Pulmonary artery endothelial cell (primary cell): ENCODE measurements at places on chromosomes 4 and X. TPM values are rescaled to one million over a fixed set of nuclear protein-coding genes. Genes with fewer than 3 reads are reported as not detected.

- no peak for DNase-seq
Observed at GRCh38 chr4:2062808-2063524, 3.8 kb downstream of the NAT8L start.

CT45A10 gene
- not detected in 2 replicates for total RNA-seq

DNA sequence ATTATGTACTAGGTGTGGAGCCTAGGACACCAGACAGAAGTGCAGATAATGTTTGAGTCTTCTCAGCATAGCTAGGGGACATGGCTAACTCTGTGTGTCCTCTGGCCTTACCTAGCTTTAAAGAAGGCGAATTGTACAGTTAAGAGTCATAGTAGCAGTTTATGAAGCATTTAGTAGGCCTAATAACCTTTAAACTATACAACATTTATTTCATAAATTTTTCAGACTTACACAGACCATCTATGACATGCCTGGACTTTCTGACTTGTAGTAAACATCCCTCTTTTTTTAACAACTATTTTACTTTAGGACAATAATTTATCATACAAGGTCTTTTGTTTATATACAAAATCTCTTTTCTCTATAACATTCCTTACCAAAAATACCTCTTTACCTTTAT lies 37.4 kb downstream of the ETNPPL start:
- DNase-seq = no peak

DNA sequence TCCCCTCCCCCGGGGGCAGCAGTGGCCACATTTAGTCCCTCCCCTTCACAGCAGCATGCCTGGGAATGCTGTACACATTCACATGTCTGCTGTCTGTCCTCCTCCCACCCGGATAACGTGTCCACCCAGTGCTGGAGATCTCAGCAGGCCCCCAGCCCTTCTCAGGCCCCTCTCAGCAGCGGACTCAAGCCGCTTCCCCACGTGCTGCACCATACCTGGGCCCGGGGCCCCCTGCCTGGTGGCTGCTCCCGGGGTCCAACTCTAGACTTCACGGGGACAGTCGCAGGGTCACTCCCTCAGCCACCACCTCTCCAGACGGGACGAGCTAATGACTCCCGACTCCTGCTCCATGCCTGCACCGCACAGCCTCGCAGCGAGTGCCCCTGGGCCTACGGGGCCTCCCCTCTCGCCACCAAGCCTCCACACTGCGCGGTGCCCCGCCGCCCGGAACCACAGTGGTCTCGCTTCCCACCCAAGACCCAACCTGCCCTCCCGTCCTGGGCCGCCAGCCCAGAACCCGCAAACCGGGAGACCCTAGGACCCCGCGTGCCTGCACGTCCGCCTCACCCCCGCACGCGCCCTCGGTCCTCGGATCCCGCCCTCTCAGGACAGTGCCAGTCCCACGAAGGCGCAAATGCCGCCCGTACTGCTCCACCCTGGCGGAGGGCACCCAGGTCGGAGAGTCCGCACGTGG lies 1.3 kb upstream of the PCGF3 start:
- no peak for DNase-seq

- DNase-seq = peak; percentile 47
Observed at GRCh38 chr4:8082517-8083055, 76.0 kb downstream of the ABLIM2 start.

GRCh38 chr4:137361756-137362470 lies 170.4 kb downstream of the PCDH18 start:
- no peak for DNase-seq

- no peak for DNase-seq
Observed at GRCh38 chr4:141860974-141861373, 224.6 kb downstream of the IL15 start.

DNA sequence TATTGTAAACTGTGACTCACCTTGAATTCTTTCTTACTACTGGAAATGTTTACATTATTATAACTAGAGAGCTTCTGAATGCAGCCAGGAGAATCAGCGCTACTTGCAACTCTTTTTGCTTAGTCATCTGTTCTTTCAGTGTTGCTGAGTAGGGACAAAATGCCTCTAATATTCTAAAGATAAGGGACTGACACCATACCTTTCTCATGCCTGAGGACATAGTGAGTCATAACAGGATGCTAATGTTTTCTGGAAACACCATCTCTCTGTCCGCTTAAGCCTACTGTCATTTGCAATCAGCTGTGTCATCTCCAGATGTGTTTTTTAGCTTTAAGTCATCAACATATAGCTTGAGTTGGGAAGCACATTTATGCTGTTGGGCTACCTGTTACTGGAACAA lies 108.3 kb downstream of the QRFPR start:
- DNase-seq = no peak

DNA sequence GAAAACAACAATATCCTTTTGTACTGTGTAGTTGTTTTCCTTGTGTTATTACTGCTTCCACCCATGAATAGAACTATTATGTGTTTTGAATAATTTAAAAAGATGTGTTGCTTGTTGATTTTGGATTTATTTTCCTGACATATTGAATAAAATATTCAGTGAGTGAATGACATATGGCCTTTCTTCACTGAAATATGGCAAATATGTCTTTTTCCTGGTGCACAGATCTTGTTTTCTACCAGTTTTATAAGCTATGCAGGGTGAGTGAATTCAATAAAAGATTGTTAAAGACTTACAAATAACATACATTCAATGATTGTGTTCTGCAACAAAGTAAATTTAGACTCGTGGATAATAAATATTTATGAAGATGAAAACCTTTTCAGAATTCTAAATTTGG lies 1216.3 kb upstream of the ADGRL3 start:
- DNase-seq = no peak

OTC gene
- not detected in 2 replicates for total RNA-seq

GRCh38 chrX:153777261-153778090 lies 3.4 kb upstream of the SRPK3 start:
- DNase-seq = no peak

TRIML2 gene
- 0.07 TPM in 1 of 2 replicates, not detected in the other for total RNA-seq

FOXR2 gene
- not detected in 2 replicates for total RNA-seq

DNA sequence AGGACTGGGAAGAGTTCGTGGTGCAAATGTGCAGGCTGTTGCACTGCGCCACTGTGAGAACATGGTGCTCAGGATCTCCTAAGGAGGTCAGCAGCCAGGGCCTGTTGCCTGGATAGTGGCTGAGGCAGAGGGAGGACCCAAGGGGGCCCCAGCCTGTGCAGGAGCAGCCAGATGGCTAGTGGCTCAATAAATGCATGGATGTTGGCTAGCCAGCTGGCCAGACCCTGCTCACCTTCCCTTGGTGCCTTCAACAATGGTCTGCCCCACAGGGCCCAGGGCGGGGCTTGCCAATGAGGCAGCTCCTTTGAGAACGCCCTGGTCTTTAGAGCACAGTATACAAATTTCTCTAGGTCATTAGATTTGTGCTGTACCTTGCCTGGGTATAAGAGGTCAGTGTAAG lies 67.4 kb downstream of the TNIP2 start:
- DNase-seq = no peak

NDNF gene
- total RNA-seq = not detected in 2 replicates

DNA sequence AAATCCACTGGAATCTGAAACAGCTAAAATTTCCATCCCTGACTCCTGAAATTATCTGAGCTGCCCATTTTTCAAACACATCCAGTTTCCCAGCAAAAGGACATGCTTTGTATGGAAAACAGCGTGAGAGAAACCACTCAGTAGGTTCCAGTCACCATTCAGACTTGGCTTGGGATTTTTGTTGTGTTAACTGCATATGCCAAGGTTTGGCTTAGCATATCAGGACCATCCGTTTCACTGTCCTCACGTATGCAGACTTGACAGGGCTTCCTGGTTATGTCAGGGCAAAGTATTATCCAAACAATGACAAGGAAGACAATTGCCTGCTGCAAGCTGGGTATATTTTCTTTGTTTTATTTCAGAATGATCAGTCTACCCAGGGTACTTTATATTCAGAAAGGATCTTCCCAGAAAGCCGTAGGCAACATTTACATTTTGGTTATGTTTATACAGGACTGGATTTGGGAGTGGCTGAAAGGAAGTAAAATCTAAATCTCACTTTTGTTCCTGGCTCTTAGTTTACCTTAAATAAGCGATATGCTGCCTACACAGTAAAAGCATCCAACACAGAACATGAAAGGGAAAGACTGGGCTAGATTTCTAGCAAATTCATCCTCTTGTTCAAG lies 41.3 kb upstream of the CCKAR start:
- no peak for DNase-seq

GRCh38 chrX:4588466-4588865 lies 875.0 kb upstream of the PRKX start:
- DNase-seq = no peak

DIPK2B gene
- total RNA-seq = 3.6 and 3.7 TPM in 2 replicates

SMIM43 gene
- total RNA-seq = 0.04 and 0.26 TPM in 2 replicates

GRCh38 chrX:38880296-38880854 lies 79.1 kb downstream of the MID1IP1 start:
- DNase-seq = no peak

IBSP gene
- total RNA-seq = not detected in 2 replicates

GRCh38 chrX:41386222-41386990 lies 52.4 kb downstream of the DDX3X start:
- no peak for DNase-seq

NPNT gene
- total RNA-seq = under 0.01 and 0.11 TPM in 2 replicates

PAGE5 gene
- total RNA-seq = not detected in 2 replicates
